Effector CD4-positive, alpha-beta T cell (primary cell): ENCODE measurements at places on chromosomes 16 and 17.
A peak's percentile ranks its signal among the peaks of the same experiment; 100 is the strongest.

DNA sequence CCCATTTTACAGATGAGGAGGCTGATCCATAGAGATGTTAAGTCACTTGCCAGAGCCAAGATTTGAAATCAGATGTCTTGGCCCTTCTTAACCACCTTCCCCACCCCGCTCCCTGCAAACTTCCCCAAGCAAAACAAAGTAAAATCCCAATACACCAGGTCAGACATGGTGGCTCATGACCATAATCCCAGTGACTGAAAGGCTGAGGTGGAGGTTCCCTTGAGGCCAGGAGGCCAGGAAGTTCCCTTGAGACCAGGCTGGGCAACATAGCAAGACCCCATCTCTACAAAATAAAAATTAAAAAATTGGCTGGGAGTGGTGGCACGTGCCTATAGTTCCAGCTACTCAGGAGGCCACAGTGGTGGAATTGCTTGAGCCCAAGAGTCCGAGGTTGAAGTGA is 28.9 kb upstream of the CSNK2A2 start:
- DNase-seq = no peak

DNA sequence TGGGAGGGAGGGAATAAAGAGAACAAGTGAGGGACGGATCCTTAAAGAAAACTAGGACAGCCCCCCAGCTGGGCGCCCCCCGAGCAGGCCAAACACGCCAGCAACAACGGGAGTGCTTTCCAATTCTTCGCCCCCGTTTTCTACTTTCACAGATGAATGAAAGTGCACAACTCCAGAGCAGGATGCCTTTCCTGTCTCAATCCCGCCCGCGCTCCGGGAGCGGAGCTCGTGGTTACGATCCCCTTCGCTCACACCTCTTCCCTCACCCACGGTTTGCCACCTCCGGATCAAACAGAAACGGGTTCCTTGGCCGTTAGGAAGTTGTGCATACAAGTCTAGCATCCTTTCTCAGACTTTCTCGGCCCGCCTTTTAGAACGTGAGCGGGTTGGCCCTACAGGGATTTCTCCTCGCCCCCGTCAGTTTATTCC is 680 bp downstream of the SKA2 start:
- peak; percentile 17 for DNase-seq

DNA sequence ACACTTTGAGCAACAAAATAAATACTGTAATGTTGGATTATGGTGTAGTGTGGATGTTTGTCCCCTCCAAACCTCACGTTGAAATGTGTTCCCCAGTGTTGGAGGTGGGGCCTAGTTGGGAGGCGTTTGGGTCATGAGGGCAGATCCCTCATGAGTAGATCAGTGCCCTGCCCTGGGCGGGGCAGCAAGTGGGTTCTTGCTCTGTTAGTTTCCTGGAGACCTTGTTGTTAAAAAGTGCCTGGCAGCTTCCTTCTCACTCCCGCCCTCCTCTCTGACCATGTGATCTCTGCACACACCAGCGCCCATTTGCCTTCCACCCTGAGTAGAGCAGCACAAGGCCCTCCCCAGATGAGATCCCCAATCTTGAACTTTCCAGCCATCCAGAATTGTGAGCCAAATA is 67.7 kb downstream of the MPRIP start:
- DNase-seq = no peak

DNA sequence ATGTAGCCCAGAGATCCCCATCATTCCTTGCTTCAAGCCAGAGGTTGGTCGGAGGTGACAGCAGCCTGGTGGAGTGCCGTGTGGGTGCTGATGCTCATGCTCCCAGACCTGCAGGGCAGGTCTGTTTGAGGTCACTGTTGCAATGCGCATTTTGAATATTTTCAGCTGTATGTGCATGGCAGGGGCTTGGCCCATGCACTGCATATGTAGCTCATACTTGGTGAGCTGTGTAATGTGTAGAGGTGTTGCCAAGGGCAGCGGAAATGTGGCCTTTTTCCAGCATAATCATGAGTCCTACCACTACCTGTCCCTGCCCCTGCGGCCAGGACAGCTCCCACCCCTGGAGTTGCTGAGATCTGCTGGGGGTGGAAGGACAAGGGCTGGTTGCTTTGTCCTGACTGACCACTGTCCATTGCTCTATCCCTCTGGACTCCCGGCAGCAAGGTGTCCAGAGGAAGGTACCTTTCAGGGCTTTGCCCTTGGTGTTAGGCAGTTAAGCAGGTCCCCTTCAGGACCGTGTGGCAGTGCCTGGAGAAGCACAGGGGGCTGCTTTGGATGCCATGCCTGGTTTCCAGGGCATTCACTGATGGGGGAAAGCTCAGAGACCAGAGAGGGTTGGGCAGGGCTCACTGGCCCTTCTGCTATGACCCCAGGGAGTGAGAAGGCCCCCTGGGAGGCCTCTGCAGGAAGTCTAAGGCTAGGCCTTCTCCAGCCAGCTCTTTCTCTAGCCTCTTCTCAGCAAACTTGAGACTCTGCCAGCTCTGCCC is 215.2 kb downstream of the NTN1 start:
- DNase-seq = no peak

- DNase-seq = no peak
These were observed 5.2 kb upstream of the RPL13 start for GRCh38 chr16:89555265-89555664.

DNA sequence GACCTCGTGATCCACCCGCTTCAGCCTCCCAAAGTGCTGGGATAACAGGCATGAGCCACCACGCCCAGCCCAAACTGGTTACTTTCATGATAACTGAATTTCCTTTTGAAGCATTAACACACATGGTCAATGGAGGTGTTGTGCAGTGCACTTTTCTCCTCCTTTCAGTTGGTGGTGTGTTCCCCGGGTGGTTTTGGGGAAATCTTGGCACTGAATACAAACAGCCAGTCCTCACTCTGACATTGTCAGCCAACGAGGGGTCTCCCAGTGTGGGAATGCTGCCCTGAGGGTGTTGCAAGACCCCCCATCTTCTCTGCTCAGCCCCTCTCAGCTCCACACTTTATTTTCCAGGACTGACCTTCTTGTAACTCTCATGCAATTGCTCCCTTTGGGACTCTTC is 70.5 kb downstream of the SOX9 start:
- no peak for DNase-seq

DNA sequence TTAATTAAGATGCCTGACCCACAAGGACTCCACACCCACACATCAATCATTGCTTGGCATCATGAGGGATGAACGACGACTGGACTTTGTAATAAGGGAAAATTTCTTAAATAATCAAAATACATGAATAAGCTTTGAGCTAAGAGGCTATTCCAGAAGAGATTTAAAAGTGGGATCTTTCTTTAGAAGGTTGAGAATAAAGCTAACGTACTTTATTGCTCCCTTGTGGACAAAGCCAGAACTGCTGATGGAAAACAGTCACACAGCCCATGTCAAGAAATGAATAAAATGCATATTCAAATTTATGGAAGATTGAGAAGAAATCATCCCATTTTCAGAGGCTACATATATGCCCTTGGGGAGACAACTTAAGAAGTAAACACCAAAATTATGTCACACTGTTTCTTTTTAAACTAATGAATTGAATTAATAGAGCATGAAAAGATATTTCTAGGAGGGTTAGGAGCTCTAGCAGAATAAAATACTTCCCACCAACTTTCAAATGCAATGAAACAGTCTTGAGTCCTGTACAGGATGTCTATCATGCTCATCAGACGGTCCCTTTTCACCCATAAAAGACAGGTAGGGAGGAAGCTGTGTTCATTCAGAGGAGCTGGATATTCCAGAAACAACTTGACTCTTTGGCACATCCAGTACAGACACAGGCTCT is 60.2 kb upstream of the PHOSPHO1 start:
- no peak for DNase-seq

- DNase-seq = no peak
These were observed 571.5 kb upstream of the PSMD7 start for GRCh38 chr16:73725156-73725555.

DNA sequence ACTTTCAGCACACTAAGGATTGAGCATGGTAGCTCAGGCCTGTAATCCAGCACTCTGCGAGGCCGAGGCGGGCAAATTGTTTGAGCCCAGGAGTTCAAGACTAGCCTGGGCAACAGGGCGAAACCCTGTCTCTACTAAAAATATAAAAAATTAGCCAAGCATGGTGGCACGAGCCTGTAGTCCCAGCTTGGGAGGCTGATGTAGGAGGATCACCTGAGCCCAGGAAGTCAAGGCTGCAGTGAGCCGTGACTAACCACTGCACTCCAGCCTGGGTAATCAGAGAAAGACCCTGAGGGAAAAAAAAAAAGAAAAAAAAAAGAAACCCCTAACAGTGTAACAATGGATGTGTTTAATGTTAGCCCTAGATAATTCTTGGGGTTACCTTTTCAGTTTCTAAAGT is 24.0 kb downstream of the PARN start:
- DNase-seq = no peak

DNA sequence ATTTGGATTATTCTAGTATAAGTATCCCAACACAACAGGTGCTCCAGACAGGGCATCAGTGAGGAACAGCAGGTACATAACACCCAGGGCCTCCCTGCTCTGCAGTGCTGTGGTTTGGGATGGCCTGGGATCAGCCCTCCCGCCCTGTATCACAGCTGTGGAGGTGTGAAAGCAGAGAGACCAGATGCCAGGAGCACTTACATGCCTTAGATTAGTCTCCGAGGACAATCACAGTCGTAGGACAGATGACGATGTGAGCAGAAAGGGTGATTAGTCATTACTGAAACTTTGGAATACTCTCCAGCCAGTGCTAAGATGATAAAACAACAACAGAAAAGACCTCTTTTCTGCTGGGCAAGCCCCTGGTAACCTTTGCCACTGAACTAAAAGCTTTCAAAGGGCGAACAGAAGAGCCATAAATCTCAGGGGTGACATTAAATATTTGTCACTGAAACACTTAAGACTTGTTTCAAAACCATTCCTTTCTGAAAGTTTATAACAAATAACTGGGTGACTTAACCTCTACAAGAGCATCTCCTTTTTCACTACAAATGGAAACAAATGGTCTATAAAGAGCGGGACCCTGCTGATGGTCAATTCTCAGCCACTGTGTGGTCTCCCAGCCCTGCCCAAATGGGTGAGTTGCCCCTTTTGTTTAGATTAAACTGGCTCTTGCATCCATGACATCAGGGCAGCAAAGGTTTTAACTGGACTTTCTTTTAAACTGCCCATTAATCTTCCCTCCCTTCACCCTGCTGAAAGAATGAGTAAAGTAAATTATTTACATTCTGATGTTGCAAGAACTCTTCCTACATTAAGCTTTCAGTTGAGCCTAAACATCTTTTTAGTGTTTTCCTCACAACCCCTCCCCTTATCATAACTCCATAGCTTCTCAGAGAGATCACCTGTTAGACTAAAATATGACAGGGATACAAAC is 183.1 kb upstream of the COX10 start:
- no peak for DNase-seq

DNA sequence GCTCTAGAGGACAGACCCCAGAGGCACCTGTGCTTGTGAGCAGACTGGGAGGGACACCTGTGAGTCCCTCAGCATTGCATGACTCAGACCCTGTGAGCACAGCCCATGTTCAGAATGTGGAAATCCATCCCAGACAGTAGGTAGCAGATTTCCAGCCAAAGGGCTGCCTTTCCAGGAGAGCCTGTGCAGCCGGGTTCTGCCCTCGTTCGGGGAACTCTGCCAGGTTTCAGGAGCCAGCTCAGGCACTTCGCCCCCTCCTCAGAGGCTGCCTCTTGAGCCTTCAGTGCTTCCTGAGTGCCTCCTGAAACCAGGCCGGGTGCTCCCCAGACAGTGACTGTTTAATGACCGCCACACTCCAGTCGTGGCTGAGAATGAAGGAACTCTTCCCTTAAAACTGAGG is 23.3 kb upstream of the SDR42E2 start:
- DNase-seq = no peak

DNA sequence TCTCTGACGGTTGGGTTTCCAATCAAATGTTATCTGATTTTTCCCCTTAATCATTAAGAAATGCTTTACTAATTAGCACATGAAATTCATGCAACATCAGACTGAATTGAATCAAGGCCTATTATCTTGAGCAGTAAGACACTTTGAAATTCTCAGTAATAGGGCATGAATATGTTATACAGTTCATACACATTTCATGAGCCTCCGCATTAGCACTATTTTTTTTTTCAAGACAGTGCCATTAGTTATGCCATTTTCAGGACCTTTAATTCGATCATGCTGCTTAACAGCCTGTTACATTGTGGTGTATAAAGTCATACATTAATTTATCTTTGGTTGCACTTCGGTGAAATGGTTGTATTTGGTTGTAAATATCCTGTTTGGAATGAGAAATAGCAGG is 862.6 kb upstream of the GOT2 start:
- no peak for DNase-seq

GRCh38 chr17:40014375-40014980 is 762 bp upstream of the CSF3 start:
- DNase-seq = no peak

DNA sequence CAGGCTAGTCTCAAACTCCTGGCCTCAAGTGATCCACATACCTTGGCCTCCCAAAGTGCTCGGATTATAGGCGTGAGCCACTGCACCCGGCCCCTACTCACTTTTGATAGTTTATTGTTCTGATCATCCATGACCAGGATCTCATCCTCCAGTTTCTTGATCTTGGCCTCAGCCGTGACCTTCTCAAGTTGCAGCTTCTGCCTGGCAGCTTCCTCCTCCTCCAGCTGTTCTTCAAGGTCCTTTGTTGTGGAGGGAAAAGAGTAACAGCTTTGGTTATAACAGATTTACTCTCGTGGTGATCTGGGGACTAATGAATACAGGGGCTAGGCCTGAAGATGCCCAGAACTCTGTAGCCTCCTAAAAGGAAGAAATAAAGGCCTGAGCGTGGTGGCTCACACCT is 89.9 kb downstream of the NDE1 start:
- DNase-seq = no peak

DNA sequence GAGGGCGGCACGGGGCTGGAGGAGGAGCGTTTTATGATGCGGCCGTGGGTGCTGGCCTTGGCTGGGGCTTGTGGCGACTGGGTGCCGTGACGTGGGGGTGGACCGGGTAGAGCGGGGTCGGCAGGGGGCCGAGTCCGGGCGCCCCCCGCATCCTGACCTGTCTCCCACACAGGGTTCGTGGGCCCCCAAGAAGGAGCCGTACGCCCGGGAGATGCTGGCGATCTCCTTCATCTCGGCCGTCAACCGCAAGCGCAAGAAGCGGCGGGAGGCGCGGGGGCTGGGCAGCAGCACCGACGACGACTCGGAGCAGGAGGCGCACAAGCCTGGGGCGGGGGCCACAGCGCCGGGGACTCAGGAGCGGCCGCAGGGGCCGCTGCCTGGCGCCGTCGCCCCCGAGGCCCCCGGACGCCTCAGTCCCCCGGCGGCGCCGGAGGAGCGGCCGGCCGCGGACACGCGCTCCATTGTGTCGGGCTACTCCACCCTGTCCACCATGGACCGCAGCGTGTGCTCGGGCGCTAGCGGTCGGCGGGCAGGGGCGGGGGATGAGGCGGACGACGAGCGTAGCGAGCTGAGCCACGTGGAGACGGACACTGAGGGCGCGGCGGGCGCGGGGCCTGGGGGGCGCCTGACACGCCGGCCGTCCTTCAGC is 81.6 kb downstream of the ARHGAP23 start:
- DNase-seq = no peak

- DNase-seq = no peak
These were observed 7.1 kb upstream of the GJC1 start for GRCh38 chr17:44837196-44837595.

- no peak for DNase-seq
These were observed 3.9 kb downstream of the DHX33 start for GRCh38 chr17:5464717-5465507.
